ENCODE measurements at places on chromosomes 4 and X.

GRCh38 chr4:11106759-11107158, 321.9 kb downstream of the HS3ST1 start:
- DNase-seq: no peak

- DNase-seq: no peak
These were observed 27.8 kb upstream of the FTHL17 start for GRCh38 chrX:31099536-31100090.

DNA sequence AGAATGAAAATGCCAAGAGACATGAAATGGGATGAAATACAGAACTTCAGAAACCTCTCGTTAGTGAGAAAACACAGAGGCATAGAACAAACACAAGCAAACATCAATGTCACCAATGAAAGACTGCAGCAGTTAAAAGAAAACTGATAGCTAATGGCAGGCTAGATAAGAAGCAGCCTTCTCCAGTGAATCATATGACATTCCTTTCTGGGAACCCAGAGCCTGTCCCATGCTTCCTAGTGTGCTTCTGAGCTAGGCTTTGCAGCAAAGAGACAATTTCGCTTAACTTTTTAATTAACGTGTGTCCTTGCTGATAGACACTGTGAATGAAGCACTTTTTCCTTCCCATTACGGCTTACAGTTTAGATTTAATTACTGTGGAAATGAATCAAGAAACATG, 444.6 kb downstream of the IL15 start:
- DNase-seq: no peak

DNA sequence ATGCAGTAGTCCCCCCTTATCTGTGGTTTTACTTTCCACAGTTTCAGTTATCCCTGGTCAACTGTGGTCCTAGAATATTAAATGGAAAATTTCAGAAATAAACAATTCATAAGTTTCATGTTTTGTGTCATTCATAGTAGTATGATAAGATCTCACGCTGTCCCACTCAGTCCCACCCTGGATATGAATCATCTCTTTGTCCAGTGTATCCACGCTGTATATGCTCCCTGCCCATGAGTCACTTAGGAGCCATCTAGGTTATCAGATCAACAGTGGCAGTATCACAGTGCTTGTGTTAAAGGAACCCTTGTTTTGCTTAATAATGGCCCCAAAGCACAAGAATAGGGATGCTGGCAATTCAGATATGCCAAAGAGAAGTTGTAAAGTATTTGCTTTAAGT, 16.2 kb upstream of the SYTL4 start:
- no peak for DNase-seq

GRCh38 chr4:95439071-95439470, 109.7 kb downstream of the UNC5C start:
- DNase-seq: no peak

- DNase-seq: no peak
These were observed 42.4 kb upstream of the PABPC4L start for GRCh38 chr4:134243742-134244713.

DNA sequence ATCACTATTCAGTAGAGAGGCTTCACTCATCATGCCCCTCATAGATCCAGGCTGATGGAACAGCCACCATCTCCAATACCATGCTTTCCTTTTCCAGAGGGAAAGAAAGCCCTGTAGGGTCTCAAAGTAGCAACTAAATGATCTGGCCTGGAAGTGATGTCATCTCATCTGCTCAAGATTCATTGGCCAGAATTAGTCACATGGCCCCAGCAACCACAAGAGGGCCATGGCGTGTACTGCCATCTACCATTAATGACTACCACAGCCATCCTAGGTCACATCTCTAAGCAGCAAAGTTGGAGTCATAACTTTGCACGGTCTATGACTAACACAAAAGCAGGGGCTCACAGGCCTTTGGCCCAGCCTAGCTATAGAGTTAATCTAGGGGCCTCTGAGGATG, 194.8 kb downstream of the KIT start:
- DNase-seq: no peak

- no peak for DNase-seq
These were observed 13.7 kb upstream of the WDR1 start for GRCh38 chr4:10130178-10130888.

DNA sequence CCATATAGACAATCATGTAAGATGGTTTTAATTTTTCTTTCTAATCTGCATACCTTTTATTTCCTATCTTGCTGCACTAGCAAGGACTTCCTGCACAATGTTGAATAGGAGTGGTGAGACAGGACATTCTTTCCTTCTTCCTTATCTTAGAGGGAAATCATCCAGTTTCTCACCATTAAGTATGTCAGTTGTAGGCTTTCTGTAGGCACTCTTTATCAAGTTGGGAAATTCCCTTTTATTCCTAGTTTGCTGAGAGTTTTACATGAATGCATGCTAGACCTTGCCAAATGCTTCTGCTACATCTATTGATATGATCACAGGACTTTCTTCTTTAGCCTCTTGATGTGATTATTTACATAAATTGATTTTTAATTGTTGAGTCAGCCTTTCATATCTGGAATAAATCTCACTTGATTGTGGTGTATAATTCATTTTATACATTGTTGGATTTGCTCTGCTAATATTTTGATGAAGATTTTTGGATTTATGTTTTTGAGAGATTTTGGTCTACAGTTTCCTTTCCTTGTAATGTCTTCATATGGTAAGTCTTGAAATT, 23.8 kb downstream of the RNF175 start:
- no peak for DNase-seq

GRCh38 chr4:170420255-170420693, 330.5 kb upstream of the AADAT start:
- no peak for DNase-seq

- DNase-seq: no peak
These were observed 23.0 kb downstream of the GAB1 start for GRCh38 chr4:143359644-143360193.

DNA sequence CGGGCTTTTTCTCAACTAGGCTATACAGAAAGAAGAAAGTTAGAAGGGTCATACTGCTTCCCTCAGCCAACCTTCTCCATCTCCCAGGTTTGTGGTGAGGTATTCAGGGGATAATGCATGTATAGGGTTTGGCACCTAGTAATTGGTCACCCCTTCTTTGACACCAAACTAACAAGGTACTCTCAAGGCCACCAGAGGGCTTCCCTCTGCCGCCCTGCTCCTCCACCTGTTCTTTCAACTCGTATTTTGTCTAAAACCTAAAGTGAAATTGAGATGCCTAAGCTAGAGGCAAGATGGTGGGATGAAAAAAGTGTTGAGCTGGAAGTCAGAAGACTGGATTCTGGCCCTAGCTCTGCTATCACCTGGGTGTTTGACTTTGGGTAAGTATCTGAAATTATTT, 22.0 kb downstream of the CT47C1 start:
- no peak for DNase-seq

DNA sequence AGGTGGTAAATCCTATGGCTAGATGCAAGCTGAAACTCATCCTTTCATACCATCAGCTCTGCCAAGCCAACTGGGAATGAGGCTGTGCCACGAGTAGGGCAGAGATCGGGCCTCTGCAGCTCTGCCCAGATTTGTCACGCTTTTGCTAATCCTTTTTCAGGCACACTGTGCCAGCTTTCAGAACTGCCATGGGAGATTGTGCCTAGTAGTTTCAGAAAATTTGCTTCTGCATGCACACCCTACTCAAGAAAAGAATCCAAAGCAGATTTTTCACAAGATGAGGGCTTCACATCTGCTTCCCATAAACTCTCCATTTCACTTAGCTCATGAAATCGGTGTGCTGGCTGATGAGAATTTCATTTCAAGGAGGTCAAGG, 3.3 kb upstream of the ADH7 start:
- DNase-seq: no peak

- DNase-seq: no peak
These were observed 30.4 kb downstream of the TBC1D14 start for GRCh38 chr4:6939761-6940743.

GRCh38 chrX:86407371-86407770, 259.1 kb downstream of the DACH2 start:
- no peak for DNase-seq

DNA sequence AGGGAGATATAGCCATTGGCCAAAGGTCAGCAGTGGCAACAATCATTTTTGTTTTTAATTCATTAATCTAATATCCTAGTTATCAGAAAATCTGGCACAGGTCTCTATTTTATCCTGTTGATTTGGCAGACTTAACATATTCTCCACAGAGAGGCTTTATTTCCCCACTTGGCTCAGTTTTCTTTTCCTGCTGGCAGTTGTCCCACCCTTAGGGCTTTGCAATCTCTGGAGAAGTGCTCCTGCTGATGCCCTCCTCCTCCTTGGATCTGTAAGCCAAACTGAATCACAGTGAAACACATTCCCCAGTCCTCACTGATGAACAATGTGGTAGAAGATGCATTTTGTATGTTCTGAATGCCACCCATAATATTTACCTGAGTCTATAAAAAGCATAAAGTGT, 889.7 kb downstream of the PDHA2 start:
- no peak for DNase-seq

DNA sequence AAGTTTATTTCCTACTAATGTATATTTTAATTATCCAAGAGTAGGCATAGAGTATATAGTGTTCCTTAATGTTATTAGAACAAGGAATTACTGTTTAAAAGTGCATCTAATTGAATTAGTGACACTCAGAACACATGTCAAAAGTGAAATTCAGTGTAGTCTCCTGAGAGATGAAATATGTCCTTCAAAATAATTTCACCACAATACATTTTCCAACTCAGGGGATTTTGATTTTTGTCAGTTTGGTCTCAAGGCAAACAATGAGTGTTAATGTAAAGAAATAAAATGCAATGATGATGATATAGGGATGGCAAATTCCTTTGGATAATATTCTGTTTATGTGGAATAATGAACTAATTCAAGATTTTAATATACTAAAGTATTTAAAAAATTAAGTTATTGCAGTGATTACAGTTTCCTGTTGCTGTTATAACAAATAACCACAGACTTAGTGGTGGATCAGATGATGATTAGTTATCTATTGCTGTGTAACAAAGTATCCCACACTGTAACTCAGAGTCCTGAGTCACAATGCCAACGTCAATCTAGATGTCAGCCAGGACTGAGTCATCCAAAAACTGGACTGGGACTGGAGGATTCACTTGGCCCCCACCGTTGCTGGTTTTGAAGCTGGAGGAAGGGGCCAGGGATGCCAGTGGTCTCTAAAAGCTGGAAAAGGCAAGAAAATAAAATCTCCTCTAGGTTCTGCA, 148.0 kb upstream of the SLC7A11 start:
- no peak for DNase-seq

GRCh38 chr4:71752383-71753042, 31.4 kb downstream of the GC start:
- DNase-seq: no peak

- DNase-seq: no peak
These were observed 590.0 kb downstream of the FSTL5 start for GRCh38 chr4:161573836-161574235.

GRCh38 chr4:181105487-181105886, 1137.7 kb upstream of the TENM3 start:
- no peak for DNase-seq

DNA sequence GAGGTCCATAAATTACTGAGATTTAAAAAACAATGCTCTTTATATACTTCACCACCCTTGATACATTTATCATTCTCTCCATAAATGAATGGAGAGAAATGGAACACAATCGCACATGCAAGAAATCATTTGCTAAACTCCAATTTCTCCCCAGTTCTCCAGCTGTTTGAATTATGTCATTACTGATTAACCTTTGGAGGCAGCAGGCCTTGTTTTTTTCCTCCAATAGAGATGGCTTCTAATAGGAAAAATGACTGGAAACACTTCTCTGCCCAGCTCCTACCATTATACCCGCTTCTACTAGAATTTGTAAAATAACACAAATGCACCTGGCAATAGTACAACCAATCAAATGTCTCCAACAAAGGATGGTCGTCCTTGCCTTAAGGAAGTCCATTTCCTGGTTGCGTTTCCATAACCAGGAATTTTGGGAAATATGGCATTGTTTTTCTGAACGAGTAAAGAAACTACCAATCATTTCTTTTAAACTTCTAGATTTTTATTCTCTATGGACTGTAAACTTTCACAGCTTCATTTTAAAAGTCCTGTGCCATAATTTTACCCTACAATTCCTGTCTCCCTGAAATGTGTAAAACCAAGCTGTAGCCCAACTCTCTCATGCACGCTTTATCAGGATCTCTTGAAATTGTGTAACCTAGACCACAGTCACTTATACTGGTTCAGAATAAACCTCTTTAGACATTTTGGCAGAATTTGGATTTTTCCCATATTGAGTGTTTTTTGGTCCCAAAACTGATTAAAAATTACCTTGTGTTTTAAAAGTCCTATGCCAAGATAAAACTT, 60.1 kb downstream of the APBB2 start:
- DNase-seq: no peak

DNA sequence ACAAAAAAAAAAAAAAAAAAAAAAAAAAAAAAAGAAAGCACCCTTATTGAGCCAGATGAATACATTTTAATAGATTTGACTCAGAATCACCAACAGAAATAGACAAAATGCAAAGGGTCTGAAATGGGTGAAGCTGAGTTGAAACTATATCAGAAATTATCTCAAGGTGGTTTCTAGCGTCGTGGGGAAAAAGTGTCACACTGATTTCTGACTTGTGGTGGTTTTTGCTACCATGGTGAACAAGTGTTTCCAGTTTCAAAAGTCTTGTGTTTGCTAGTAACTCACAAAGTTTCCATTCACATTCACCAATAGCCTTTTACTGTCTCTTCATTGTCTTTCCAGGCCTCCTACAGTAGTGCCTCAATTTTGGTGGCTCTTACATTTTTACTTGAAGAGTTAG, 135.5 kb downstream of the ARHGAP24 start:
- DNase-seq: no peak

DNA sequence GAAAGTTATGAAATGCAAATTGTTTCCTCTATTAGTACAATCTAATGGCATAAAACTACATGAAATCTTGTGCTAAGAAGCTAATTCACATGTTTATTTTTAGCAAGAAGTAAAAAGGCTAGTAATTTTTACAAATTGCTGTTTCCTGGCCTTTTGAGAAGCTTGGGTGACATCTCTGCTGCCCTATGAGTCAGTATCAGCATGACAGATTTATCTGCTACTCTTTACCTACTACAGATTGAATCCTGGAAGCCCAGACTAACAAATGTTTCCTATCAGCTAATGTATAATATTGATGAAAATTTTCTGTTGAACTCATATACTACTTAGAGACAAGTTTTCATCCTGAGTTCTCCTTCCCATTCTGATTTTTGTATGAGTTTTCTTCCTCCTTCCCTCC, 232.4 kb downstream of the DCTD start:
- no peak for DNase-seq

DNA sequence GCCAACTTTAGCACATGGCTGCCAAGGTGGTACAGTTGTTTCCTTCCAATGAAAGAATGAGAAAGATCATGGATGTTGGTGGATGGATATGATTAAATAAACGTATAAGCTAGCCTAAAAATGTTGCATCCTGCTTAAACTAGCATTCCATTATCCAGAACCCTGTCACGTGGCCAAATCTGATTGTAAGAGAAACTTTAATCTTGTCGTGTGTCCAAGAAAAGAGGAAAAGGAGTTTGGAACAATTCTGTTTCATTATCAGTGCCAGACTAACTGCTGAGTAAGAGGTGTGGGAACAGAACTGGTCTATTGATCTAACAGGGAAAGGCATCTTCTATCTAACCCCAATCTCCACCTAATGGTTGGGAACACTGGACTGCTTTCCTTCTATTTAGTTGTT, 325.2 kb upstream of the BMP3 start:
- DNase-seq: no peak

- DNase-seq: no peak
These were observed 81.8 kb downstream of the MTMR1 start for GRCh38 chrX:150774798-150775568.

Data from activated CD4-positive, alpha-beta T cell treated with anti-CD3 and anti-CD28 coated beads for 1 hour (primary cell).